ENCODE measurements at places on chromosomes 12 and 14.

- no peak for DNase-seq
These were observed 554.9 kb upstream of the LRFN5 start for GRCh38 chr14:41051801-41052200.

GRCh38 chr14:31025367-31026076 lies at the start of gene AP4S1:
Gene AP4S1 (plus strand): TSS chr14:31025649. CDS start chr14:31066197, 40,548 bp downstream.
- no peak for DNase-seq

- DNase-seq: no peak
These were observed 139.4 kb downstream of the SLC38A4 start for GRCh38 chr12:46686267-46686942.

DNA sequence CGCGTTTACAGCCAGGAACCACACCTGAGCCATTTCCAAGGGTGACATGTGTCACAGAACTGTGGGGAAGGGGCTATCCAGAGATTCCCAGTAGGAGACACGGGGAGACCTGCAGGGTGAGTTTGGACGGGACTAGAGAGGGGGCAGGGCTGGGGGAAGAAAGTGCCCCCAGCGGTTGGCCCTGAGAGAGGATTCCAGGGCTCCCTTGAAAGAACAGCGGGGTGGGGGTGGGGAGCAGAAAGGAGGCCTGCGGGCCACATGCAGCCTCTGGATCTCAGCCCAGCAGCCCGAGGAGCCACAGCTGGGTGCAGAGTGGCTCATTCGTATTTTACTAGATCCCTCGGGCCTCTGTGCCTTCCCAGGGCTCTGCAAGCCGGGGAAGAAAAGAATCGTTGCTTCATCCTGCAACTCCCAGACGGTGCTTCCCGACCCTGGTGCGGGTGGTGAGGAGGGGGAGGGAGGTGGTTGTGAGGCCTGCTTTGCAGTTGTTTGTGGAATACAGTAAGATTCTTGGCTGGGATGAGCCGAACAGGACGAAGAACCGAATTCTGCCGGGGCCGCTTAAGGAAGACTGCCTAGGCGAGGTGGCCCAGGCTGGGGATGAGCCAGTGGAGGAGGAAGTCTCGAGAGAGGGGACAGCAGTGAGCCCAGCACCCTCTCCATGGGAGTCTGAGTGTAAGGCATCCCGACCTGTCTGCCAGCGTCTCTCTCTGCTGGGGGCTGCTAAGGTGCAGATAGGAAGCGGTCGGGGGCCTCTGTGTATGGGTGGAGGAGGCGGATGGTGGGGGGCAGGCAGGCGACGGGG lies 36.1 kb upstream of the ANKRD9 start:
- peak; percentile 92 for DNase-seq

DNA sequence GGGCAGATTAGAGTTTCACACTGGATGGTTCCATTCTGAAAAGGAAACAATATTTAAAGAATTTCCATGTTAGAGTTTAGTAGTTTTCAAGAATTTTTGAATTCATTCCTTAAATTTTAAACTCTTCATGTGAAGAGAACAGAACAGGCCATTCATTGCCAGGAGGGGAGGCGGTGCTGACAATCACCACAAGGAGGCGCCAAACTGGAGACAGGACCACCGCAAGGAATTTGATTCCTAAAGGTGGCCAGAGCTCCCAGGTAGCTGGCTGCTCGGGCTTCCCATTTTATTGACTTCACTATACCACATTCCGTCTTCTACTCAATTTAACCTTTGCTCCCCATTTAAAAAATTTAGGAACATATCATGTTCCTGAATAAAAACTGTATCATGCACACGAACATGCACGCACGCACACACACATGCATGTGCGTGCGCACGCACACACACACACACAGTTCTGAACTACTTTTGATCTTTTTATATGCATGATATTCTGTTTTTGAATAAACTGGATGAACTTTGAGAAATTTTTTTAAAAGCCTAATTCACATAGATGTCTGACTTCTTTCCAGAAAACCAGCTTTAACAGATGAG lies 101.2 kb downstream of the NELL2 start:
- DNase-seq: no peak

- DNase-seq: no peak
These were observed 676 bp downstream of the SERPINA3 start for GRCh38 chr14:94612580-94613554.

- DNase-seq: peak; percentile 85
These were observed 2.7 kb downstream of the SDR9C7 start for GRCh38 chr12:56931474-56931978.

GRCh38 chr12:3603576-3603975 lies 112.6 kb downstream of the PRMT8 start:
- no peak for DNase-seq

DNA sequence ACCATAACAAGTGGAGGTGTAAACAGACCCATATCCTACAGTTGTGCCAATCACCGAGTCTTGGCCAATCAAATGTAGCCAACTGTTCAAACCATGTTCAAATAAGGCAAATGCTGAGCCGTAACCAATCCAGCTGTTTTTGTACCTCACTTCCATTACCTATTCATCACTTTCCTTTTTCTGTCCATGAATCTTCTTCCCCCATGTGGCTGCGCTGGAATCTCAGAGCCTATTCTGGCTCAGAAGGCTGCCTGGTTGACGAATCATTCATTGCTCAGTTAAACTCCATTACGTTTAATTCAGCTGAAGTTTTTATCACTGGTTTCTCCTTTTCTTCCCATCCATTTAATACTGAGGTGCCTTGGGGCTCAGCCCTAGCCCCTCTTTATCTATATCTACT lies 71.1 kb downstream of the TBC1D30 start:
- DNase-seq: peak; percentile 8

GRCh38 chr12:75658286-75658685 lies 146.9 kb upstream of the KRR1 start:
- no peak for DNase-seq

- no peak for DNase-seq
These were observed 1104.3 kb downstream of the BCL11B start for GRCh38 chr14:98167705-98168104.

- peak; percentile 83 for DNase-seq
These were observed 60.6 kb downstream of the PTPRB start for GRCh38 chr12:70576341-70577282.

DNA sequence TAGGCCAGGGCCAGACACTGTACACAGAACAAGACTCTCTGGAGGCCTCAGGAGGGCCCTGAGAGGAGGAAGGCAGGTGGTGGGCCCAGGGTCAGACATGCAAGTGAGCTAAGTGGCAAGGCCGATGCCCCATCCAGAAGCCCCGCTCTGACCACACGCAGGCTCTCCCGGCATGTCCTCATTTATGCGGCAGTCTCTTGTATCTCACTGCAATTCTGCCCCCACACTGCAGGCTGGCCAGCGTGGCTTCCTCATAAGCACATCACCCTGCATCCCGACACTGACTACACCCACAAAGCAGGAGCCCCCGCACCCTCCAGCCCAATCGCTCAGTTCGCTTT lies 17.5 kb downstream of the SSH1 start:
- DNase-seq: no peak

DNA sequence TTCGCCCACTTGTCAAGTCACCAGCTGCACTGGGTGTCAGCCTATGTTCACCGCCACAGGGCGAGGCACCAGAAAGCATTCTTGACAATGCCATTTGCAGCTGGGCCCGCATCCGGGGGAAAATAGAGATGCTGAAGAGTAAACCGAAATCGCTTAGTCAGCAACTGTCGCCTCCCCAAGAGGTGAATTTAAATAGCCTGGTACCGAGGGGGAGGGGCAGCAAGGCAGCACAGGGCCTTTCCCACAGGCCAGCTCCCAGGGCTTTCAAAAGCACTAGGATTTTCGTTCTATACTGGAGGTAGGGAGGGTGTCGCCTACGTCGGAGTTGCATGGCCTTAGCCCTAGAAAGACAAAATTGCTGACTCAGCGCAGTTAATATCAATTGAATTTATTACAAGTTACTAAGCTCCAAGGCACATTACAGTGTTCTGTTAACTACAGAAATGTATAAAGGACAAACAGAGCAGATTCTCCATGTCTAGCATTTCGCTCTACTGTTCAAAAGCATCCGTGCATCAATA lies 4.3 kb downstream of the IRF2BPL start:
- peak; percentile 74 for DNase-seq

GRCh38 chr12:124321040-124321481 lies 26.2 kb downstream of the RFLNA start:
- DNase-seq: peak; percentile 39

GRCh38 chr14:22489244-22489545 lies 99.8 kb downstream of the DAD1 start:
- DNase-seq: no peak

GRCh38 chr12:48813465-48814261 lies 4.6 kb upstream of the CACNB3 start:
- DNase-seq: peak; percentile 73

DNA sequence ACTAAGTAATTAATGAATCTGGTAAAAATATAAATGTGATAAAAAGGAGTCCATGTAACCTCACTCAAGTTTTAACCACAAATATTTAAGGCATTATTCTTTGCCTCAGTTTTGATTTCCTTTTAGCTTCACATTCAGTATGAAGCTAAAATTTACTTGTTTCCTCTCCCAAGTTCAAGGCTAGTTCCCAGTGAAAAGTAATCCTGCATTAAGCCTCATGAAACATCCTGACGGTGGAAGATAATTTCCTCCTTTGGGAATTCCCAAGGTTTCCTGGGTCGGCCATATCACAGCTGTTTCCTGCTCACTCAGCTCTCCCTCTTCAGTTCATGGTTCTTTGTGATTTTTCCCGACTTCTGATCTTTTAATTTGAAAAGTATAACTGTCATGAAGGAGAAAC lies 1256.8 kb upstream of the FLRT2 start:
- peak; percentile 40 for DNase-seq

GRCh38 chr12:54935235-54935951 lies 49.2 kb downstream of the TESPA1 start:
- peak; percentile 71 for DNase-seq

- no peak for DNase-seq
These were observed 91.5 kb upstream of the PTGDR start for GRCh38 chr14:52175982-52176502.

- DNase-seq: no peak
These were observed 49.4 kb upstream of the PSMA6 start for GRCh38 chr14:35242599-35243311.

GRCh38 chr12:95701275-95701674 lies 89.3 kb downstream of the NTN4 start:
- DNase-seq: no peak

DNA sequence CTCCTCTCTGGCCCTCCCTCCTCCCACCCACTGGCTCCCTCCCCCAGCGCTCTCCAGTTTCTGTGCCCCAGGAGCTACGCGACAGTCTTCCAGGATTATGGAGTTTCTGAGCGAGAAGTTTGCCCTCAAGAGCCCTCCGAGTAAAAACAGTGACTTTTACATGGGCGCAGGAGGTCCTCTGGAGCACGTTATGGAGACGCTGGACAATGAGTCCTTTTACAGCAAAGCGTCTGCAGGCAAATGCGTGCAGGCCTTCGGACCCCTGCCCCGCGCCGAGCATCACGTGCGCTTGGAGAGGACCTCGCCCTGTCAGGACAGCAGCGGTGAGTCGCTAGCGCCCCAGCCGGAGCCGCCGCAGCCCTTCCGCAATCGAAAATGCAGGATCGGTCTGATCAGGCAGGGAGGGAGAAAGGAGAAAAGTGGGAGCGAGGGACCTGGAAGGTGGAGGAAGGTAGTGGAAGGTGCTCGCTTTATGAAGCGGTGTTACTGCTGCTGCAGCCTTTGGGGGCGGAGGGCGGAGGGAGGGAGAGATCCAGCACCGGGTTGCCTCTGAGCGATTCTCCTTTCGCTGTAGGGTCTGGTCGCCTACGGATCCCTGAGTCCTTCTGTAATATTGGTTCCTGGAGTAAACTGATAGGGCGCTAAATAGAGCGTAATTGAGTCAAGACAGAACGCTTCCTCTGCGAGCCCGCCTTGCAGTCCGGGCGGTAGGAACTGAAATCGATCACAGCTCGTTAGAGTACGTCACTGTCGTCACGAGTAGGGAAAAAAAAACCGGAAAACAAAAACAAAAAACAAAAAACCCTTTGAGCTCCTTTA lies at the start of gene ALX1:
ALX1 (plus strand) TSS at position 56 of the 819 bp plus-strand sequence; CDS start at position 98, 42 bp downstream.
- peak; percentile 16 for DNase-seq

- no peak for DNase-seq
These were observed 228.0 kb downstream of the MON2 start for GRCh38 chr12:62694632-62695031.

GRCh38 chr12:12564911-12565310 lies 2.2 kb upstream of the DUSP16 start:
- DNase-seq: no peak

GRCh38 chr14:50037852-50038251 lies 78.5 kb downstream of the VCPKMT start:
- DNase-seq: peak; percentile 19

- peak; percentile 36 for DNase-seq
These were observed 299.0 kb downstream of the CCDC91 start for GRCh38 chr12:28489246-28489645.

- DNase-seq: no peak
These were observed 122.2 kb upstream of the METAP2 start for GRCh38 chr12:95351748-95352147.

DNA sequence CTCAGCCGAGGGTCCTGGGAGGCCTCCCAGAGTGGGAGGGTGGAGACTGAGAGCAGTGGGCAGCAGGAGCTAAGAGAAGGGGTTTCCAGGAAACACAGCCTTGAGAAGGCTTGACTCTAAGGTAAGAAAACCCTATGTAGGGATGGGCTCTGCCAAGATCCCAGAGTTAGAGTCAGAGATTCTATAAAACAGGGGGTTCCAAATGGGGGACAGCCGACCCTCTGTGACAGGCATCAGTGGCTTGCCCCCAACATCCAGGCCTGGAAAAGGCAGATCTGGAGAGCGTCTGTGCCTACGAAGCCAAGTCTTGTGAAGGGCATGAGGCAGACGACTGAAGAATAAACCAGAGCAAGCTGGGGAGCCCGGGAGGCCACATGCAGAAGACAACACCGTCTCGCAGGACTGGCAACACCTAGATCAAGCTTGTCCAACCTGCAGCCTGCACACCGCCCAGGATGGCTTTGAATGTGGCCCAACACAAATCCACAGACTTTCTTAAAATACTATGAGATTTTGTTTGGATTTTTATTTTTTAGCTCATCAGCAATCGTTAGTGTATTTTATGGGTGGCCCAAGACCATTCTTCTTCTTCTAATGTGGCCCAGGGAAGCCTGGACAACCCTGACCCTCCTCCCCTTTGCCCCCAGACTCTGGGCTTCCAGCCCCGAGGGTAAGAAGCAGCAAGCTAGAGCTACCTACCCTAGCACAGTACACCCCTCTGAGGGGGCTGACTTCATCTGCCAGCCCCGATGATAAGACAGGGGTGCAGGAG lies 42.1 kb downstream of the PRMT8 start:
- no peak for DNase-seq

GRCh38 chr14:51095854-51096823 lies 1.2 kb upstream of the TRIM9 start:
- no peak for DNase-seq

GRCh38 chr14:34692348-34692747 lies 22.0 kb downstream of the CFL2 start:
- peak; percentile 42 for DNase-seq

GRCh38 chr14:92040431-92041051 lies 682 bp upstream of the TRIP11 start:
- peak; percentile 31 for DNase-seq
